Endothelial cell (in vitro differentiated cells): ENCODE measurements at places on chromosomes 2 and 18. TPM values are rescaled to one million over a fixed set of nuclear protein-coding genes. Genes with fewer than 3 reads are reported as not detected.
A peak's percentile ranks its signal among the peaks of the same experiment; 100 is the strongest.

DNA sequence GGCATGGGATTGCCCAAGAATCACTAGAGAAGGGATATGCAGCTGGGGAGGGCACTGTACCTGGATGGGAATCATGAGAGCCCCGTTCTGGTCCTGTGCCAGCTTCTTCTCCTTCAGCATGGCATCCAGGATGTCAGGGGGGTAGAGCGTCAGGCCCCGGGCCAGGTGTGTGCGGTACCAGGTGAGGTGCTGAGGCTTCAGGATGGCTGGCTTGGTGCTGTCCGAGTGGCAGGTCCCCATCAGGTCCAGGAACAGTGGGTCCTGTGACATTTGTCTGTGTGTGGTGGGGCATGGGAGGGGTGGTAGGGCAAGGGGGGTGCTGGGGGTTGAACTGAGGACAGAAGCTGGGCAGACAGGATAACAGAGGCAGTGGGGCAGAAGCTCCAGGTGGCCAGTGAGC, 13.2 kb downstream of the CFAP65 start:
- no peaks in the 10 kb centered on the region for H3K36me3 ChIP-seq
- no peak overlapping the region for H3K27ac ChIP-seq
- no peaks in the 10 kb centered on the region for H3K4me1 ChIP-seq
- DNase-seq = no peak

DNA sequence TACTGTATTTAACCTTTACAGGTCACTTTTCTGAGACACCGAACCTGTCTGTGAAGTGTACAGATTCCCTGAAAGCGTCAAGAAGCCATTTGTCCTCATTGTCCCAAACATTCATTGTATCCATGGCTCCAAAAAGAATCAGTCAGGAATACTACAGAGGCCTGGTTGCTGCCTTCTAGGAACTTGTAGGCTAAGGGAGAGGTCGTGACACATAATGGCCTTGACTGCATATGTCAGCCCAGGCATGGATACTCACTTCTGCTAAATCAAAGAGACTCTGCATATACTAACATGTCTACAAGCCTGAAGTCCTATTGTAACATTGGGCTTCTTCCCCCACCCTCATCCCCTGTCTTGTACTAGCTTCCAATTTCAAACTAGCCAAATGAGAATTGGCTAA, 40.2 kb downstream of the ONECUT2 start:
- peaks cover 32% of the 10 kb centered on the region for H3K4me1 ChIP-seq
- no peak overlapping the region for H3K4me3 ChIP-seq
- peak overlapping the region; percentile 65 for H3K27ac ChIP-seq
- H3K27me3 ChIP-seq = peaks cover 4% of the 10 kb centered on the region

DNA sequence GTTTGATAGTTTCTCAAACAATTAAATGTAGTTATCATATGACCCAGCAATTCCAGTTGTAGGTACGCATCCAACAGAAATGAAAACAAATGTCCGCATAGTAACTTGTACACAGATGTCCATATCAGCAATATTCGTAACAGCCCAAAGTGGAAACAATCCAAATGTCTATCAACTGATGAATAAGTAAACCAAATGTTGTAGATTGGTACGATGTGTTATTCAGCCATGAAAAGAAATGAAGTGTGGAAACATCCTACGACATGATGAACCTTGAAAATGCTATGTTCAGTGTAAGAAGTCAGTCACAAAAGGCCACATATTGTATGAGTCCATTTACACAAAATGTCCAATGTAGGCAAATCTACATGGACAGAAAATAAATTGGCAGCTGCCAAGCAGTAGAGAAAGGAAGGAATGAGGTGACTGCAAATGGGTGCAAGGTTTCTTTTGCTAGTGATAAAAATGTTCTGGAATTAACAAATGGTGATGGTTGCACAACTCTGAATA, 26.9 kb downstream of the GAREM1 start:
- no peak overlapping the region for H3K4me3 ChIP-seq
- H3K36me3 ChIP-seq = no peaks in the 10 kb centered on the region
- DNase-seq = no peak
- H3K27me3 ChIP-seq = no peaks in the 10 kb centered on the region
- H3K27ac ChIP-seq = no peak overlapping the region
- H3K4me1 ChIP-seq = no peaks in the 10 kb centered on the region

DNA sequence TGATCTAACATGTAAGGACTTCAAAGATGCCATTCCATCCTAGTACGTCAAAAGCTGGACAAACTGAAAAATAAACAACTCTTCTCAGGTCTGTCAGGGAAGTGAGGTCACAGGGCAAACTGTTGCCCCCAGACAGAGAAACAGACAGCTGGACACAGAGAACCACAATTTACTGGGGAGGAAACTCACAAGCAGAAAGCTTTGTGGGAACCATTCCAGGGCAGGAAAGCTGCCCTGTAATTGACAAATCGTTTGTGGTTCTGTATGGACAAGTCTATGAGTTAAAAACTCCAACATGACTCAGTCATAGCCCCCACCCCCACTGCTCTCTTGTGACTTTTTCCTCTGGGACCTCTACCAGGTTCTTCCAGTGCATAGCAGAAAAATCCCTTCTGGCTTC, 28.4 kb downstream of the MCEE start:
- no peaks in the 10 kb centered on the region for H3K27me3 ChIP-seq
- DNase-seq = no peak
- no peak overlapping the region for H3K4me3 ChIP-seq

GRCh38 chr2:207768866-207769596, 675 bp downstream of the FZD5 start:
- DNase-seq = peak; percentile 41
- peak overlapping the region; percentile 72 for H3K27ac ChIP-seq
- H3K36me3 ChIP-seq = no peaks in the 10 kb centered on the region
- H3K4me1 ChIP-seq = peaks cover 27% of the 10 kb centered on the region
- H3K4me3 ChIP-seq = peak overlapping the region; percentile 93
- H3K27me3 ChIP-seq = peaks cover 18% of the 10 kb centered on the region

DNA sequence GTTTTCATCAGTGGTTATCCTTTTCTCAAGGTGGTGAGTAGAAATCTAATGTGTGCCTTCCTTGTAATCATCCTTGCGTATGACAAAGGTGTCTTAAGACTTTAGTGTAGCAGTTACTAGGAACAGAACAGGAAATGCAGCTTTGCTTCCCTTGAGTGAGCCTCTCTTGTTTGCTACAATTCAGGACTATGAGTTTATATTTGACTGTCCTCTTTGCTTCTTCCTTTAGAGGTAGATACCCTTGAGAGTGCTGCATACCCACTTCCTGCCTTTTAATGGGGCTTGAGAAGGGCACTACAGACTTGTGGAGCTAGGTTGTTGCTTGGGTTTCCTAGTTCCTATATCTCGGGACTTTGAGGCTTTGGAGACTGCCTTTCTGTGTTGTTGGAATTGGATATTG, 3.8 kb downstream of the KCNJ13 start:
- no peak overlapping the region for H3K4me3 ChIP-seq
- peak overlapping the region; percentile 89 for H3K27ac ChIP-seq
- no peaks in the 10 kb centered on the region for H3K27me3 ChIP-seq
- peaks cover 19% of the 10 kb centered on the region for H3K4me1 ChIP-seq

DNA sequence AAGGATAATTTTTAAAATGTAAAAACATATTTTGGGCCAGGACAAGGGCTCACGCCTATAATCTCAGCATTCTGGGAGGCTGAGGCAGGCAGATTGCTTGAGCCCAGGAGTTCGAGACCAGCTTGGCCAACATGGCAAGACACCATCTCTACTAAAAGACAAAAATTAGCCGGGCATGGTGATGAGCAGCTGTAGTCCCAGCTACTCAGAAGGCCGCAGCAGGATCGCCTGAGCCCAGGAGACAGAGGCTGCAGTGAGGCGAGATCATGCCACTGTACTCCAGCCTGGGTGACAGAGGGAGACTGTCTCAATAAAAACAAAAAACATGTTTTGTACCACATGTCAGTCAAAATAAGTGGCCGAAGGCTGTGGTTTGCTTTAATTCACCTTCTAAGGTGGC, 122.5 kb downstream of the HDAC4 start:
- H3K36me3 ChIP-seq = no peaks in the 10 kb centered on the region
- H3K27ac ChIP-seq = no peak overlapping the region
- H3K4me1 ChIP-seq = peaks cover 5% of the 10 kb centered on the region
- H3K4me3 ChIP-seq = no peak overlapping the region
- no peak for DNase-seq

- DNase-seq = no peak
- H3K4me3 ChIP-seq = no peak overlapping the region
- peaks cover 25% of the 10 kb centered on the region for H3K36me3 ChIP-seq
- H3K4me1 ChIP-seq = no peaks in the 10 kb centered on the region
- H3K27me3 ChIP-seq = no peaks in the 10 kb centered on the region
These were observed 8.5 kb downstream of the ALKAL2 start for GRCh38 chr2:279366-279765.

- H3K27ac ChIP-seq = no peak overlapping the region
- H3K27me3 ChIP-seq = peaks cover 11% of the 10 kb centered on the region
- H3K4me3 ChIP-seq = no peak overlapping the region
- peak; percentile 74 for DNase-seq
These were observed 41.6 kb downstream of the PKDCC start for GRCh38 chr2:42089340-42089925.

DNA sequence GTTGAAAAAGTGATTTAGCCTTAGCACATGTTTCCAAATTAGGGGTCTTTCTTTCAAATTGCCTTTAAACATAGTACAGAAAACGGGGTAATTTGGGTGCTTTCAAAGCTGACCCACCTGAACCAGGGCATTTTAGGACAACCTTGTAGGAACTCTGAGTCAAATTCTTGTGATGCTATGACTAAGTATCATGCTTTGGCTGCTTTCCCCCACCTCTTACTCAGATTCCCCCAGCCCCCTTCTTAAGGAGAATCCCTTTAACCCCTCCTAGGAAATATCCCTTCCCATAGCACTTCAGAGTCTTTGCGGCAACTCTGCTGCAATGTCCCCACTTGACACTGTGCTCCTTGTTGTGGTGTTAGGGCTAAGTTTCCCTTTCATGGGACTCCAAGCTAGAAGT, 18.6 kb upstream of the KLF7 start:
- DNase-seq = no peak
- H3K27ac ChIP-seq = no peak overlapping the region
- H3K4me1 ChIP-seq = no peaks in the 10 kb centered on the region
- no peaks in the 10 kb centered on the region for H3K27me3 ChIP-seq
- no peak overlapping the region for H3K4me3 ChIP-seq

- no peak overlapping the region for H3K4me3 ChIP-seq
- no peaks in the 10 kb centered on the region for H3K36me3 ChIP-seq
- peaks cover 3% of the 10 kb centered on the region for H3K27me3 ChIP-seq
- H3K27ac ChIP-seq = no peak overlapping the region
- DNase-seq = no peak
These were observed 142.7 kb downstream of the ADCYAP1 start for GRCh38 chr18:1047406-1047805.

DNA sequence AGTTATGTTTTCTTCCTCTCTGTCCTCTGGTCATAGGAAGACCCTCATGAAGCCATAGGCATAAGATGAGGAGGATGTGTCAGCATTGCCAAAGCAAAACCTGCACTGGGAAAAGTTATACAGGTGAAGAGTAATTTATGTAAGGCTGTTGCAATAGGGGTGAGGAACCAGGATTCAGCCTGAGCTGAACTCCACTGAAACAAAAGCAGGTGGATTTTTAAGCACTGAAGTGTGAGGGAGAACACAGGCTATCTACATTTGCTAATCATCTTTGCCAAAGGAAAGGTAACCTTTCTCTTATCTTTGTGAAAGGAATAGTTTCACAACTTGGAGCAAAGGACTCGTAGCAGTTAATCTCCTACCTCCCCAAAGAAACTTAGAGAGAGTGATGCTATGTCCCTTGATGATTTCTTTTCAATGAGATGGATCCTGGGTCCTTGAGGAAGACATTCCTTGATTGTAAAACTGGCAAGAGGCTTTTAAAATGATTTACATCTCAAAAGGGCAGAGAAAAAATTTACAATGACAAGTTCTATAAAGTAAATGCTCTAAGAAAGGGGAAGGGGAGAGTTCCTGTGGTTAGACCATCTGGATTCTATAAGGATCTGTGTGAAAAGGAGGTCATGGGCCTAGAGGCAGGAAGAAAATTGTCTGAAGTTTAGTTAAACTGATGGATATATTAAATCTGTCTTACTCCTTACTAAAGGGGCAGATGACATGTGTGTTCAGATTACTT, 385.4 kb upstream of the CDH7 start:
- DNase-seq = no peak
- no peaks in the 10 kb centered on the region for H3K27me3 ChIP-seq

DNA sequence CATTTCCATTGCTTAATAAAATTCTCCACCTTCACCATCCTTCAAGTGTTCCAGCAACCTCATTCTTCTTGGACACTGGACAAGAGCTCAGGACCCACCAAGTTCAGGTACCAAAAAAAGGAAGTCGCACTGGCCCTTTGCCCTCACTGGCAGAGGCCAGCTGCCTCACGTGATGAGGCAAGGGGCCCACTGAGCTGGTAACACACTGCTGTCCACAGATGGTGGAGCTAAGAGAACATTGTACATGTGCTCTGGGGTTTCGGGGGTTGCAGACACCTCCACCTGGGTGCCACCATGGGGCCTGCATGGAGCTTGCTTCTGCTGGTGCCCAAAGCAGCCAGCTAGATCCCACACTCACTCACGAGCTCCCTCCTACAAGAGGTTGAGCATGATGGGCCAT, 71.3 kb downstream of the SCG2 start:
- H3K27me3 ChIP-seq = no peaks in the 10 kb centered on the region
- no peak for DNase-seq
- no peak overlapping the region for H3K27ac ChIP-seq
- no peaks in the 10 kb centered on the region for H3K4me1 ChIP-seq
- no peaks in the 10 kb centered on the region for H3K36me3 ChIP-seq

Gene CCDC178
- total RNA-seq = 5.3 TPM

GRCh38 chr2:237389831-237390230, 24.1 kb downstream of the COL6A3 start:
- no peak overlapping the region for H3K27ac ChIP-seq
- H3K4me1 ChIP-seq = no peaks in the 10 kb centered on the region
- no peak for DNase-seq
- no peaks in the 10 kb centered on the region for H3K36me3 ChIP-seq
- no peak overlapping the region for H3K4me3 ChIP-seq

Gene SLC8A1
- total RNA-seq = 0.80 TPM

GRCh38 chr2:176931588-176932563, 280.7 kb upstream of the HNRNPA3 start:
- H3K36me3 ChIP-seq = no peaks in the 10 kb centered on the region
- no peak overlapping the region for H3K27ac ChIP-seq
- H3K4me3 ChIP-seq = no peak overlapping the region
- no peaks in the 10 kb centered on the region for H3K4me1 ChIP-seq

Gene HDHD2
- 26.0 TPM for total RNA-seq

- H3K4me1 ChIP-seq = peaks cover 47% of the 10 kb centered on the region
- peak overlapping the region; percentile 79 for H3K27ac ChIP-seq
- H3K27me3 ChIP-seq = peaks cover 13% of the 10 kb centered on the region
- H3K4me3 ChIP-seq = peak overlapping the region; percentile 95
- DNase-seq = peak; percentile 58
These were observed 785 bp downstream of the CLASP1 start for GRCh38 chr2:121648206-121649148.

DNA sequence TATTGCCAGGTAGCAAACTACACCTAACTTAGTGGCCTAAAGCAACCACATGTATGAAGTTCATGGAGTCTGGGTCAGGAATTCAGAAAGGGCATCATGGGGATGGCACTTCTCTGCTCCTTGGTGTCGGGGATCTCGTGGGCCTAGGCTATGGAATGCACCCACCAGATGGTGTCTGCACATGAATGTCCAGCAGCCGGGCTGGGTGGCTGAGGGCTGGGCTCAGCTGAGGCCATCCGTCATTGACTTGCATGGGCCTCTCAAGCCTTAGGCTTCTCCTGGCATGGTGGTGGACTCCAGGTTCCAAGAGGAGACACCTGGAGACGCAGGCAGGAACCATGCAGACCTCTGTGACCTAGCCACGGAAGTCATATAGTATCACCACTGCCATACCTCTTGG, 26.0 kb upstream of the RPL31 start:
- H3K4me3 ChIP-seq = no peak overlapping the region
- H3K36me3 ChIP-seq = peaks cover 54% of the 10 kb centered on the region
- no peak overlapping the region for H3K27ac ChIP-seq
- peaks cover 11% of the 10 kb centered on the region for H3K27me3 ChIP-seq
- peaks cover 11% of the 10 kb centered on the region for H3K4me1 ChIP-seq

Gene IL36A
- total RNA-seq = not detected
